ENCODE measurements at places on chromosomes 6 and 20.

DNA sequence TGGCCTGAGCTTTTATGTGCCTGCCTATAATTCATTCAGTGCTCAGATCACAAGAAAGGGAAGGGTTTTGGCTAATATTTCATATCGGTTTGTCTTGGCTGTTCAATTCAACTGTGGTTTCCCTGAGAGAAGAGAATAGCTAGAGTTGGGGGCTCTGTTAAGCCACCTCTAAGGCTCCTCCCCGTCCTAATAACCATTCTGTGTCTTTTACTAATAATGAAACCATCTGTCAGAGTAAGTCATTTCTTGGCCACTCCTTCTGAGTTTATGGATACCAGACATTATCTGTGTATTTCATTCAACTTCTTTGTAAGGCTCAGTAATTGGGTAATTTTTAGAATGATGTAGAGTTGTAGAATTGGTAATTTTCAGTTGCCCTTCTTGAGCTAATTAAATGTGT lies 5.2 kb downstream of the STX11 start:
- DNase-seq = no peak

- no peak for DNase-seq
Measured at GRCh38 chr20:44182135-44182765, 4.7 kb downstream of the JPH2 start.

DNA sequence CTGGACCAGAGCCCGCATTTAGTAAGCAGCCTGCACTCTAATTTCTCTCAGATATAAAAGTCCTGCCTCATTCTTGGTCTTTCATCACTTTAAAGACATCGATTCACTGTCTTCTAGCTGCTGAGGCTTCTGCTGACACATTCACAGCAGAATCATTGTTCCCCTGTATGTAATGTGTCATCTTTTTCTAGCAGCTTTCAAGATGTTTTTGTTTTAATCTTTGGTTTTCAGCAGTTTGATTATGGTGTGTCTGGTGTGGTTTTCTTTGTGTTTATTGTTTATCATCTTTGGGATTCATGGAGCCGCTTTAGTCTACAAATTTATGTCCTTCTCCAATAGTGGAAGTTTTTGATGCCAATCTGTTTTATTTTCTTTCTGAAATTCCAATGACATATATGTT lies 157.3 kb upstream of the STMND1 start:
- no peak for DNase-seq

GRCh38 chr6:152948150-152948768 lies 34.6 kb downstream of the FBXO5 start:
- DNase-seq = no peak

DNA sequence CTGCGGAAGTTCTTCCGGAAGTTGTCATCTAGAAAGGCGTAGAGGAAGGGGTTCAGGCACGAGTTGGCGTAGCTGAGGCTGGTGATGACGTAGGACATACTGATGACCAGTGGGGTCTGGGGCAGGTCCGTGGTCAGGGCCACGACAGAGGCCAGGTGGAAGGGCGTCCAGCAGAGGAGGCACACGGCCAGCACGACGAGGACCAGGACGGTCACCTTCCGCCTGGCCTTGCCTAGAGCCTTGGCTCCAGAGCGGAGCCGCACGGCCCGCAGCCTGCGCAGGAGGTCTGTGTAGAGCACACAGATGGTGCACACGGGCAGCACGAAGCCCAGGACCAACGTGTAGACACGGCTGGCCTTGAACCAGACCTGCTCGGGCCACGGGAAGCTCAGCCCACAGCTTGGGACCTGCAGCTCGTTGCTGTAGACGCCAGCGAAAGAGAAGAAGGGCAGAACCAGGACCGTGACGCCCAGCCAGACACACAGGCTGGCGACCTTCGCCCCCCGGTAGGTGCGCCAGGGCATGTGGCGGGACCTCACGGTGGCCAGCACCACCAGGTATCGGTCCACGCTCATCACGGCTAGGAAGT lies 1.4 kb downstream of the NPBWR2 start:
- no peak for DNase-seq

DNA sequence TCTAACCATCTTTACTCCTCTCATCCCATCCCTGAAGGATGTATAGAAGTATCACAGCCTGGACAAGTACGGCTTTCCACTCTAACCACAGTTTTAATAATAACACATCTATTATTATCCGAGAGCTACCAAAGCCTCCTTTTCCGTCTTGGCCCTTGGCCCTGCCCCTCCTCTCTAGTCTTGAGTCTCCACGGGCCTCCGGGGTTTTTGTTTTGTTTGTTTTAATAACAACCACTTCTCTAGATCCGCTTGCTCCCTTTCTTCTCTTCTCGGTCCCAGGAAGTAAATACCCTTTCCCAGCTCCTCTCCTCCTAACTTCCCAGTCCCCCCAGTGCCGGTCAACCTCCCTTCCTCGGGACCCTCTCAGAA lies 661 bp downstream of the LCA5 start:
- peak; percentile 4 for DNase-seq

DNA sequence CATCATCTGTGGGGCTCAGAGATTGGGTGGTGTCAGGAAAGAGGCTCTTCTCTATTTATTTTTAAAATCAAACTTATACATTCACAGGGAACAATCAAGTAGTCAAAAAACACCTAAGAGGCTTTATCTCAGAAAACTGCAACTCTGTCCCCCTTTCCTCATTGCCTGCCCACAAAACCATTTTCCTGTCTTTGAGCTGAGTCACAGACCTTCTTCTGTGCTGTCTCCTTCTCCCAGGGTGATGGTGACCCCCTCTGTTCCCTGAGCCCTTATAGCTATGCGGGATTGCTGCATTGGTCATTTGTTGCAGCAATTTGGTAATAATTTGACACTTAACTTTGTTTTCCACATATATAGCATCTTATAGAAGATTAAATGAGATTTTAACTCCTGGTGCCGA lies 195.2 kb upstream of the PROKR2 start:
- no peak for DNase-seq

All from activated naive CD4-positive, alpha-beta T cell treated with anti-CD3 and anti-CD28 coated beads for 36 hours (primary cell).